CD4-positive, alpha-beta T cell treated with Interleukin-4 for 1 hour (primary cell): ENCODE measurements at places on chromosomes 5 and 9.

DNA sequence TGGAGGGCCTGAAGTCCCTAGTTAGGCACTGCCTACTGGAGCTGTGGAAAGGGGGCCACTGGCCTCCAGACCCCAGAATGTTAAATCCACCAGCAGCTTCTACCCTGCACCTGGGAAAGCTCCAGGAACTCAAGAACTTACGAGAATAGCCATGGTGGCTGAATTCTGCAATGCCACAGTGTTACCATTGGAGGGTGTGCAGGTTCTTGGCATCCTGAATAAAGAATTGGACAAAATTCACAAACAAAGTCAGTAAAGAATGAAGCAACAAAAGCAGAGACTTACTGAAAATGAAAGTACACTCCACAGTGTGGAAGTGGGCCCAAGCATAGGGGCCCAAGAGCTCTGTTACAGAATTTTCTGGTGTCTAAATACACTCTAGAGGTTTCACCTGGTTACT is 107.0 kb downstream of the PRDM9 start:
- DNase-seq, result no peak

GRCh38 chr9:19936598-19936997 is 147.8 kb upstream of the SLC24A2 start:
- no peak for DNase-seq

- DNase-seq, result no peak
These were observed 10.6 kb upstream of the IGFBPL1 start for GRCh38 chr9:38434853-38435252.

- no peak for DNase-seq
These were observed 19.3 kb upstream of the SLC12A7 start for GRCh38 chr5:1131191-1131621.

DNA sequence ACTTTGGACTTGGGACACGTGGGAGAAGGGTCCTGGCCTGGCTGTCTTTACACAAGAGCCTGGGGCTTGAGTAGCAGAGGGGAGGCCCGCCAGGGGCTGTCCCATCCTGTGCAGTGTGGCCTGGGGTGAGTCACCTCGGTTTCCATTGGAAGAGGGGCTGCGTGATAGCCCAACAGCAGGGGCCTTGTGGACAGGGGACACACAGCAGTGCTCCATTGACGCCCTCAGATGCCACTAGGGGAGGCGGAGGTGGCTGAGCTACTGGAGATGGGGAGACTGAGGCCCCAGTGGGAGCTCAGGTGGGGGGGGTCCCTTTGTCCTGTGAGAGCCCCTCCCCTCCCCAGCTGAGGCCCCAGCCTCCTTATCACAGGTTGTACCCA is 50.0 kb upstream of the RNU6ATAC start:
- DNase-seq, result no peak

DNA sequence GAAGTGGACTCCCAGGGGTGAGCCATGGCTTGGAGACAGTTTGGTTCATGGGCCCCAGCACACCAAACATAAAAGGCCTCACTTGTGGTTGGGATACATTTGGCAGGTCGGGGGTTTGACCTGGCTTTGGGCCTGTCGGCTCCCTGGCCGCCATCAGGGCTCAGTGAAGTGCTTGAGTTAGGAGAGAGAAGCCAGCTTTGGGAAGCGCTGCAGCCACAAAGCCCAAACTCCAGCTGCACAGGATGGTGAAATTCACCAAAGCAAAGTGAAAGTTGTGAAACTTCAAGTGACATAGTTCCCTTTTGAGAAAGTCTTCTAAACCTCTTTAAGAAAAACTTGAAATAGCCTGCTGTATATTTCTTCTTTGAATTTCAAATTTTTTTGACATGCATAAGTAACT is 27.5 kb downstream of the SLC46A2 start:
- DNase-seq, result no peak
